Spleen (tissue), 13 donors: ENCODE measurements at places on chromosomes 2 and 18. TPM values are rescaled to one million over a fixed set of nuclear protein-coding genes. Genes with fewer than 3 reads are reported as not detected.

Gene SLC25A12
- 16.2 TPM for total RNA-seq

Gene SERPINB4
- not detected for total RNA-seq

DNA sequence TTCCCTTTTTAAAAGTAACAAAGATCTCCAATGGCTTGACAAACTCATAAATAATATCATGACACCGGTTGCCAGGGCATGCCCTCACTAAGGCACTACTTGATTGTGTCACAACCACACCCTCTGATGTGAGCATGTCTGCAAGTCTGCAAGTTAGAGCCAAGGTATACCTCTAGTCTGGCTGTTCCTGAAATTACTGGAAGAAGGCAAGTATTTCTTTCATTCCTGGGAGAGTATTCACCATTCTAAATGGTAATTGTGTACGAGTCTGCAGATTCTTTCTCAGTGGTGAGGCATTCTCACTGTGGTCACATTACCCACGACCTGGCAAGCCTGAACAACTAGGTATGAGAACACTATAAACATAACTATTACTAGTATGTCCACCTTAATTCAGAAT lies 25.7 kb upstream of the RNU4ATAC start:
- peaks cover 76% of the 10 kb centered on the region for H3K36me3 ChIP-seq
- no peak overlapping the region for H3K4me3 ChIP-seq
- DNase-seq = no peak
- no peaks in the 10 kb centered on the region for H3K27me3 ChIP-seq

DNA sequence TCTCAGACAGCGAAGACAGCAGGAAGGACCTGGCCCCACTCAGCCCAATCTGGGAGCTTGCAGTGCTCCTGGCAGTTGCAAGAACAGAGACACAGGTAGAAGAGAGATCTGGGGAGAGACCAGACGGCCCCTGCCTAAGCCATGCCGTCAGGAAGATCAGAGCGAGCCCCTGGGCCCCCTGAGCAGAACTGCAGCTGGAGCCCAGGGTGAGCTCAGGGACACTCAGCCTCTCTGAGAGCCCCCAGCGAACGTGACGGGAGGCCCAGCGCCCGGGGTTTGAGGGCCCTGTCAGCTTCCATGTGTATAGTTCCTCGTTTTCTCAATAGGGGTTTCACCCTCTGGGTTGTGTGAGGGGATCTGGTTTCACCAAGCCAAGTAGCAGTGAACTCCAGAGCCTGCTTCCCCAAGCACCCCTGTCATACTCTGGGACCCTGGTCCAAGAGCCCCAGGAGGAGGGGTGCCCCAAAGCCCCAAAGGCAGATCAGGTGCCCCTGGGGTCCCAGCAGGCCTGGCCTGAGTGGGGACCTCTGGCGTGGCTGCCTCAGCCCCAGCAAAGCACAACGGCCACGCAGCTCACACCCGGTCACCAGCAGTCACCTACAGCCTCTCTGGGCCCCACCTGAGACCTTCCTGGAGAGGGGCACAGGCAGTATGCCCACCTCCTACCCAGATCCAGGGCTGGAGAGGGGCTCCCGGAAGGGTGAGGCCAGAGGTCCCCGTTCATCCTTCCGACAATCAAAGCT lies 431.3 kb upstream of the MYT1L start:
- no peaks in the 10 kb centered on the region for H3K4me1 ChIP-seq
- peak; percentile 68 for DNase-seq
- no peaks in the 10 kb centered on the region for H3K27me3 ChIP-seq
- no peak overlapping the region for H3K4me3 ChIP-seq

DNA sequence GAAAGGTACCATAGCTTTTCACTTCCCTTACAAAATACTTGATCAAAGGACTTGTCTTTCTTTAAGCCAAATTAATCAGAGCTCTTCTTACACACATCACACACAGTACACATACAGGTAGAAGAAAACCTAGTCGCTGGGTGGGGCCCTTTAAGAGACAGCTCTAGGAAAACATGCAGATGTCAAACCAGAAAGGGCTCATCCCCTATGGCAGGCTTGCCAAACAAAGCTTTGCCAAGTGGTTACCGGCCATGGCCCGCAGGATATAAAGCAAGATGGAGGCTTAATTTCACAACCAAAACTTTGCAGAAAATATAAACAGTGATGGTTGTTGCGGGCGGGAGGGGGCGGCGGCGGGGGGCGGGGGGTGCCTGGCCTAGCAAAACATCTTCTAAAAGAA lies 2156.0 kb upstream of the PIK3C3 start:
- DNase-seq = no peak
- H3K4me1 ChIP-seq = no peaks in the 10 kb centered on the region
- H3K27ac ChIP-seq = no peak overlapping the region
- no peaks in the 10 kb centered on the region for H3K36me3 ChIP-seq
- H3K27me3 ChIP-seq = no peaks in the 10 kb centered on the region
- H3K4me3 ChIP-seq = peak overlapping the region; percentile 36

DNA sequence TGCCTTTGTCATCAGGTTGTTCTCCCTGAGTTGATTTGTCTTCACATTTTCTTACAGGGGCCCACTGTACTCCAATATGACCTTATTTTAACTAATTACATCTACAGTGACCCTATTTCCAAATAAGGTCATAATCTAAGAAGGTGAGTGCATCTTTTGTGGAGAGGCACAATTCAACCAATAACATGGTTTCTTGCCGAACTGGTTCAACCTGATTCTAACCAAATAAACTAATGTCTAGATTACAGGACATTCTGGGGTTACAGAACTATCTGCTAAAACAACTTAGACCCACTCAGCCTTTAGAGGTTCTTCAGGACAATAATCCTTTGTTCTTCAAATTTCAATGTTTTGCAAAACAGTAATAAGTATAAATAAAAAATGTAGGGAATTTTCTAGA lies 496.5 kb upstream of the SOX11 start:
- no peak overlapping the region for H3K27ac ChIP-seq
- H3K36me3 ChIP-seq = no peaks in the 10 kb centered on the region
- no peak for DNase-seq

GRCh38 chr18:12668041-12668440 lies 10.1 kb upstream of the SPIRE1 start:
- no peak overlapping the region for H3K27ac ChIP-seq
- no peaks in the 10 kb centered on the region for H3K36me3 ChIP-seq
- H3K27me3 ChIP-seq = no peaks in the 10 kb centered on the region
- no peaks in the 10 kb centered on the region for H3K4me1 ChIP-seq

Gene CFAP221
- total RNA-seq = 0.97 TPM

Gene SLC11A1
- 63.5 TPM for total RNA-seq

- peaks cover 12% of the 10 kb centered on the region for H3K27me3 ChIP-seq
- H3K4me3 ChIP-seq = no peak overlapping the region
- H3K36me3 ChIP-seq = no peaks in the 10 kb centered on the region
- no peak overlapping the region for H3K27ac ChIP-seq
Measured at GRCh38 chr2:202014759-202015211, 18.9 kb upstream of the FZD7 start.

- no peak overlapping the region for H3K27ac ChIP-seq
- H3K27me3 ChIP-seq = no peaks in the 10 kb centered on the region
- no peak for DNase-seq
- peaks cover 20% of the 10 kb centered on the region for H3K4me1 ChIP-seq
Measured at GRCh38 chr18:75066021-75066880, 142.7 kb downstream of the PTGR3 start.

DNA sequence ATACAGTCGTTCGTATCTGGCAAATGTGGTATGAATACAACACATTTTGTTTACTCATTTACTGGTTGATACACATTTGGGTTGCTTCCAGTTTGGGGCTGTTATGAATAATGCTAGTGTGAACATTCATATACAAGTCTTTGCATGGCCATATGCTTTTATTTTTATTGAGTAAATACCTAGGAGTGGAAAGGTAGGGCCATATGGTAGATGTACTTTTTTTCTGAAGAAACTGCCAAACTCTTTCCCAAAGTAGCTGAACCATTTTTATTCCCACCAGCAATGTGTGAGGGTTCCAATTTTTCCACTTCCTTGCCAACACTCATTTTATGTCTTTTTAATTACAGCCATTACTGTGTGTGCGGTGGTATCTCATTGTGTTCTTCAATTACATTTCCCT lies 496.2 kb upstream of the NRXN1 start:
- no peaks in the 10 kb centered on the region for H3K36me3 ChIP-seq
- DNase-seq = no peak
- no peak overlapping the region for H3K4me3 ChIP-seq
- no peak overlapping the region for H3K27ac ChIP-seq

DNA sequence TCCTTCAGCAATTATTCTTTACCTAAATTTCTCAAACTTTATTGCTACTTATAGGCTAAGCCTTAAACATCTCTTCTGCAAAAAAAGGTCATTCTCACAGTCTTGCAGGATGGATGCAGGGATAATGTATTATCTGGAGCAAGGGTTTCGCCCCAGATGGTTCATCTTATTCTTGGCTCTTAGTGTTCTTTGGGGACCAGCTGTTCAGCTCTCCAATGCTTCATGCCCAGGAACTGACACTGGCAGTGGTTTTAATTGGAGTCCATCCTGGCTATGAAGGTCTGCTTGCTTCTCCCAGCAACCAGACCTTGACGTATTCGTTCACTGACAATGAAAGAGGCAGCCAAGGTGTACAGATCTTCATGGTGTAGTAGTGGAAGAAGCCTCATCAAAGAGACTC lies 331.9 kb downstream of the SLC8A1 start:
- no peak overlapping the region for H3K27ac ChIP-seq
- no peaks in the 10 kb centered on the region for H3K36me3 ChIP-seq
- H3K27me3 ChIP-seq = no peaks in the 10 kb centered on the region
- no peak overlapping the region for H3K4me3 ChIP-seq
- no peak for DNase-seq

GRCh38 chr2:60295636-60295962 lies 257.9 kb downstream of the BCL11A start:
- H3K36me3 ChIP-seq = no peaks in the 10 kb centered on the region
- no peak for DNase-seq
- H3K27me3 ChIP-seq = no peaks in the 10 kb centered on the region
- H3K4me1 ChIP-seq = no peaks in the 10 kb centered on the region
- H3K27ac ChIP-seq = no peak overlapping the region

- no peak for DNase-seq
- no peaks in the 10 kb centered on the region for H3K4me1 ChIP-seq
- H3K4me3 ChIP-seq = no peak overlapping the region
- no peaks in the 10 kb centered on the region for H3K36me3 ChIP-seq
Measured at GRCh38 chr18:6547476-6547875, 132.8 kb upstream of the L3MBTL4 start.

GRCh38 chr18:62852851-62853250 lies 137.5 kb downstream of the PHLPP1 start:
- no peaks in the 10 kb centered on the region for H3K36me3 ChIP-seq
- H3K27ac ChIP-seq = no peak overlapping the region
- no peaks in the 10 kb centered on the region for H3K4me1 ChIP-seq
- no peak overlapping the region for H3K4me3 ChIP-seq
- no peak for DNase-seq
- no peaks in the 10 kb centered on the region for H3K27me3 ChIP-seq

GRCh38 chr2:186918495-186918894 lies 69.5 kb upstream of the ZSWIM2 start:
- H3K36me3 ChIP-seq = no peaks in the 10 kb centered on the region
- no peaks in the 10 kb centered on the region for H3K27me3 ChIP-seq
- DNase-seq = no peak
- no peaks in the 10 kb centered on the region for H3K4me1 ChIP-seq
- H3K4me3 ChIP-seq = no peak overlapping the region

DNA sequence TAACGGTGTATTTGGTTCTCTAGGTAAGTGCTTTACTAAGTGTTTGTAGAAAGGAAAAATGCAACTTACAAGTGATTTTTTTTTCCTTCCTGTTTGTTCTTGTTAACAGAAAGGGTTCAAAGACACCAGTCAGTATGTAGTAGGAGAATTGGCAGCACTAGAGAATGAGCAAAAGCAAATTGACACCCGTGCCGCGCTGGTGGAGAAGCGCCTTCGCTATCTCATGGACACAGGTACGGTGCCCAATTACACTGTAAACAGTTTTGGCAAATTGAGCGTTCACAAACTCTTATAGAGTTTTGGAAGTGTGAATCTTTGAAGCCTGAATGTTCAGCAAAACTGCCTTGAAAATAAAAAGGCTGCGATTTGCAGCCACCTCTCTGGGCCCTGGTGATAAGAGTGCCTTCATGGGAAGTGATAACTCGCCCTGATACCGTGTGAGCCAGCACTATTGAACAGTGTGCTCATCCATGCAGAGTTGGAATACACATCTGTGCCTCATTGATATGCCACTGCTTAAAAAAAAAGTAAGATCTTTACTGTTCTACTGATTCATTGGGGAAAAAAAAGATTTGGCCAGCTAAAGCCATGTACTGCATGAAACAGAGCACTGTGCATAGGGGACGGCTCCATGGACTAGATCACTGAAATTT lies 54.0 kb upstream of the OTX1 start:
- no peaks in the 10 kb centered on the region for H3K4me1 ChIP-seq
- H3K4me3 ChIP-seq = no peak overlapping the region
- no peaks in the 10 kb centered on the region for H3K36me3 ChIP-seq

DNA sequence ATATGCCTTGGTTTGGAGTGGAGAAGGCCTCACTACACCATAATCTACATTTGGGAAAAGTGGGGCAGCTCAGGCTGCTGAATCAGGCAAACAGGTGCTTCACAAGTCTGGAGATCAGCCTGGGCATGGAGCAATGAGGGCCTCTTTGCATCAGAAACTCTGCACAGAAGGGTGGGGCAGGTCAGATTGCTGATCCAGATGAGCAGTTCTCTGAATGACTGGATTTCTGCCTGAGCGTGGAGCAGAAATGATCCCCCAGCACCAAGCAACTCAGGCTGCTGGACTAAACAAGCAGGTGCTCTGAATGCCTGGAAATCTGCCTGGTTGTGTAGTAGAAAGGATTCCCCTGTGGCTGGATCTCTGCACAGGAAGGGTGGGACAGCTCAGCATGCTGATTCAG lies 605.3 kb upstream of the ZNF804A start:
- H3K36me3 ChIP-seq = no peaks in the 10 kb centered on the region
- H3K27me3 ChIP-seq = no peaks in the 10 kb centered on the region
- no peak overlapping the region for H3K4me3 ChIP-seq
- no peaks in the 10 kb centered on the region for H3K4me1 ChIP-seq
- H3K27ac ChIP-seq = no peak overlapping the region
- no peak for DNase-seq

Gene NPPC
- total RNA-seq = not detected

DNA sequence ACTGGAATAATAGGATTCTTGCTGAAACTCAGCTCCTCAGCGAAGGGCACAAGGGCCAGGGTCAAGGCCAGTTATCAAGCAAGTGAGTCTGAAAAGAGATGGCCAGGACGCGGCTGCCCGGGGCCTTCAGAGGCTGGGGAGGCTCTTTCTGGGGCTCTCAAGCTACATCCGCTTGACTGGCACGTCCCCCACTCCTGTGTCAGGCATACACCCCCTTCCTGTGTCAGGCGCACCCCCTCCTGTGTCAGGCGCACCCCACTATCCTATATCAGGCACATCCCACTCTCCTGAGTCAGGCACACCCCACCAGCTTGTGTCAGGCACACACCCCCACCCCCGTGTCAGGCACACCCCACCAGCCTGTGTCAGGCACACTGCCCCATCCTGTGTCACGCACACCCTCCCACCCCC lies 91.8 kb downstream of the TPO start:
- peaks cover 2% of the 10 kb centered on the region for H3K4me1 ChIP-seq
- no peaks in the 10 kb centered on the region for H3K27me3 ChIP-seq
- no peak overlapping the region for H3K4me3 ChIP-seq
- no peaks in the 10 kb centered on the region for H3K36me3 ChIP-seq
- peak overlapping the region; percentile 78 for H3K27ac ChIP-seq

GRCh38 chr2:194176134-194176533 lies 1480.9 kb upstream of the SLC39A10 start:
- H3K27me3 ChIP-seq = no peaks in the 10 kb centered on the region
- H3K4me1 ChIP-seq = no peaks in the 10 kb centered on the region
- no peak overlapping the region for H3K4me3 ChIP-seq
- no peak overlapping the region for H3K27ac ChIP-seq

- H3K27ac ChIP-seq = no peak overlapping the region
- DNase-seq = no peak
- H3K27me3 ChIP-seq = no peaks in the 10 kb centered on the region
- H3K4me3 ChIP-seq = no peak overlapping the region
- no peaks in the 10 kb centered on the region for H3K4me1 ChIP-seq
Measured at GRCh38 chr2:8722986-8723385, 41.1 kb downstream of the ID2 start.
